CD4-positive, alpha-beta memory T cell (primary cell): ENCODE measurements at places on chromosomes 7 and 10. TPM values are rescaled to one million over a fixed set of nuclear protein-coding genes. Genes with fewer than 3 reads are reported as not detected.

ANKRD7 gene
- total RNA-seq, result not detected

DTX2 gene
- 47.6 TPM for total RNA-seq

MBL2 gene
- not detected for total RNA-seq

ARHGEF5 gene
- total RNA-seq, result 9.0 TPM

PMS2 gene
- total RNA-seq, result 23.2 TPM

DNA sequence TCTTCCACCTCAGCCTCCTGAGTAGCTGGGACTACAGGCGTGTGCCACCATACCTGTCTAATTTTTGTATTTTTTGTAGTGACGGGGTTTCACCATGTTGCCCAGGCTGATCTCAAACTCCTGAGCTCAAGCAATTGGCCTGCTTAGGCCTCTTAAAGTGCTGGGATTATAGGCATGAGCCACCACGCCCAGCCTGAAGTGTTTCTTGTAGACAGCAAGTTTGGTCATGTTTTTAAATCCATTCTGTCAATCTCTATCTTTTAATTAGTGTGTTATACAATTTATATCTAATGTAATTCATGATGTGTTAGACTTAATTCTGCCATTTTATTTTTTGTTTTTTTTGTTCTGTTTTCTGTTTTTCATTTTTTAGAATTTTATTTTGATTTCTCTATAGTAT, 17.2 kb upstream of the MXI1 start:
- H3K4me3 ChIP-seq, result no peak overlapping the region
- H3K4me1 ChIP-seq, result no peaks in the 10 kb centered on the region

- H3K27ac ChIP-seq, result peak overlapping the region; percentile 77
- peaks cover 35% of the 10 kb centered on the region for H3K4me1 ChIP-seq
- peak; percentile 61 for DNase-seq
- peaks cover 2% of the 10 kb centered on the region for H3K27me3 ChIP-seq
- H3K36me3 ChIP-seq, result no peaks in the 10 kb centered on the region
Observed at GRCh38 chr7:1531263-1531978, 919 bp downstream of the MAFK start.

DNA sequence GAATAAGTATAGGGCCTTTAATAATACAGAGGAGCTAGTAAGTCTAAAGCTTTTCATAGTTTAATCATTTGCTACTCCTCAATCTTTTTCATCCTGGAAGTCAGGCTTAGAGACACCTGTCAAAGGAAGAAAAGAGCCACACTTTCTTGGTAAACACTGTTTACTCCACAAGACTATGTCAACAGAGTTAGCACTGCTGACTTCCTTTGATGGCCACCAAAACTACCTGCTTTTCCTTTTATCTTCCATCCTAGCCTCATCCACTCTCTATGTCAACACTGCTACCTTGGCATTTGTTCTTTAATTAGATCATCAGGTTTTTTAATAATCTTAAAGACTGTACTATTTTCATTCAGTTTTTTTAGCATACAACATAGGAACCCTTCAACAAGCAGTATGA, 106.2 kb downstream of the ELAPOR2 start:
- no peak overlapping the region for H3K4me3 ChIP-seq
- H3K36me3 ChIP-seq, result no peaks in the 10 kb centered on the region
- no peak for DNase-seq
- no peak overlapping the region for H3K27ac ChIP-seq
- H3K4me1 ChIP-seq, result no peaks in the 10 kb centered on the region

- H3K27ac ChIP-seq, result no peak overlapping the region
- no peak overlapping the region for H3K4me3 ChIP-seq
- no peak for DNase-seq
- H3K4me1 ChIP-seq, result no peaks in the 10 kb centered on the region
Observed at GRCh38 chr7:116788572-116789197, 73.7 kb upstream of the CAPZA2 start.

- no peaks in the 10 kb centered on the region for H3K4me1 ChIP-seq
- no peak overlapping the region for H3K27ac ChIP-seq
- H3K27me3 ChIP-seq, result no peaks in the 10 kb centered on the region
- no peak for DNase-seq
- no peaks in the 10 kb centered on the region for H3K36me3 ChIP-seq
Observed at GRCh38 chr10:130434446-130435385, 298.5 kb downstream of the GLRX3 start.

- no peaks in the 10 kb centered on the region for H3K36me3 ChIP-seq
- H3K4me3 ChIP-seq, result no peak overlapping the region
- no peaks in the 10 kb centered on the region for H3K27me3 ChIP-seq
Observed at GRCh38 chr7:96236198-96237039, 85.5 kb downstream of the SLC25A13 start.

GRCh38 chr7:126605056-126605455, 647.7 kb downstream of the GRM8 start:
- no peaks in the 10 kb centered on the region for H3K36me3 ChIP-seq
- DNase-seq, result no peak
- H3K4me1 ChIP-seq, result no peaks in the 10 kb centered on the region
- no peak overlapping the region for H3K27ac ChIP-seq
- H3K27me3 ChIP-seq, result no peaks in the 10 kb centered on the region
- H3K4me3 ChIP-seq, result no peak overlapping the region

GRCh38 chr10:132678436-132679216, 107.3 kb downstream of the NKX6-2 start:
- no peak for DNase-seq
- H3K27me3 ChIP-seq, result no peaks in the 10 kb centered on the region
- no peak overlapping the region for H3K27ac ChIP-seq

GRCh38 chr10:77583527-77583926, 54.1 kb downstream of the KCNMA1 start:
- no peaks in the 10 kb centered on the region for H3K27me3 ChIP-seq
- H3K27ac ChIP-seq, result no peak overlapping the region
- no peak for DNase-seq
- no peaks in the 10 kb centered on the region for H3K36me3 ChIP-seq
- no peaks in the 10 kb centered on the region for H3K4me1 ChIP-seq

DNA sequence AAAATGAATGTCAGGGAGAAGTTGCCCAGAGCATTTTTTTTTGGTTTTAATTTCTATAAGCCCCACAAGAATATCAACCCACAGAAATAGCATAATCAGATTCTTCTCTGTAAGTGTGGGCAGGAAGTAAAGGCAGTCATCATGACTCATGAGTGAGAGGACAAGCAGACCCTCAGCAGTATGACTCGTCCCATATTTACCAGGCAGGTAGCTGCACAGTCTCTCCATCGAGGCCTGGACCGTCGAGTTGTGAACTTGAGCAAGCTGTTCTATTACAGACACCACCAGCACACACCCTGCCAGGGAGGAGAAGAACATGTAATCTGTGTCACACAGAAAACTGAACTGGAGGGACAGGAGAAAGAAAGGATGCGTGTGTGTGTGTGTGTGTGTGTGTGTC, 37.8 kb downstream of the AOAH start:
- no peak overlapping the region for H3K4me3 ChIP-seq
- no peaks in the 10 kb centered on the region for H3K27me3 ChIP-seq
- H3K36me3 ChIP-seq, result no peaks in the 10 kb centered on the region

DNA sequence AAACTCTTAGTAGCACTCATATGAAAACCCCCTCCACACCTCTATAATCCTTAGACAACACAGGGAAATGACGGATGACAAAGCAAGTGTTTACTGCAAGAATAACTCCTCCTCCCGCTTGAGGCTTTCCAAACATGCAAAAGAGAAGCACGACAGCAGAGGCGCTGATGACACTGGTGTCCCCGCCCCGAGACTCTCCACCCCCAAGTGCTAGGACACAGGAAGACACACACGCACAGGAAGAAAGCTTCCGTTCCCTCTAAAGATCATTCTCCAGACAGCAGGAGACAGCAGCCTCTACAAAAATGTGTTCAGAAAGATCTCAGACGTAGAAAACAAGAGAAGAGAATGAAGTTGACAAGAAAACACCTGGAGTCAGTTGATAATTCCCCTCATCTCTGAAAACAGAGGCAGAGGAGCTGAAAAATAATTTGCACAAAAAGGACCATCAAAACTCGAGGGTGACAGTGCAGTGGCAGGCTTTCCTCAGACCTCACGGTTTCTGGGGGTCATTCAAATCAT, 90.2 kb downstream of the DLG5 start:
- peaks cover 46% of the 10 kb centered on the region for H3K4me1 ChIP-seq
- peak overlapping the region; percentile 82 for H3K27ac ChIP-seq

DNA sequence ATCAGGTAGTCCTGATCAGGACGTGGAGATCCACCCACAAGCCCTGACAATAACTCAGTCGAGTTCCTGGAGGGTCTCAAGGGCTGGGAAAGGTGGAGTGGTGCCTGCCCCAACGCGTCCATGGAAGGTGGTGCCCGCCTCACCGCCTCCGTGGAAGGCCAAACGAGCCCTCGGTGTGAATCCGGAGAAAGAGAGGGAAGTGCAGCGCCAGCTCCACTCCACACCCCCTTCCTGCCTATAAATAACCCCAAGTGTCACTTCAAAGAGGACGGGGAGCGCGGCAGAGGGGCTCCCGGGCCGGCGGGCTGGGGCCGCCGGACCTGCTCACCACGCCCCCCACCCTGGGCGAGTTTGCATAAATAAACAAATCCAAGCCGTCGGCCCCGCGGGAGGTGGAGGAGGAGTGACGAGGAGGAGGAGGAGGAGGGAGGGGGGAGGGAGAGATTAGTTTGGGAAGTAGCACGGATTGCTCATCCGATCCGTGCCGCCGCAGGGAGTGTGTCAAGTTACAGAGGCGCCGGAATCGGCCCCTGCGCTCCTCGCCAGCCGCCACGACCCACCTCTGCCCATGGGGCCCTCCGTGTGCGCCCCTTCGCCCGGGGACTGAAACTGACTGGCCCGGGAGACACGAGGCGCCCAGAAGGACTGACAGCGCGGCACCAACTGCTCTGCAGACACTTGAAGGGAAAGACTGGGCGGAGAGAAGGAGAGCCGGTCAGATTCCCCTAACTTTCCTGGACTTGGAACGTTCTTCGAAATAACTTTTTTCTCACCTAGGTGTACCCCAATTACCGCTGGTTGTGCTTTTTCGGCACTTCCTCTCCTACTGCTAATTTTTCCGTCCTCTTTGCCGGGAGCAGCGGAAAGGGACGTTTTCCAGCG, at the start of gene COL13A1:
Gene COL13A1, plus strand, starts transcription at position 473 of the 882 bp plus-strand sequence. CDS start 518 bp downstream, outside the sequence.
- no peak within 1 kb of the TSS for H3K4me3 ChIP-seq
- H3K27me3 ChIP-seq, result peaks cover 20% of the 10 kb centered on the region
- no peak within 1 kb of the TSS for H3K27ac ChIP-seq
- no peak for DNase-seq
- peaks cover 10% of the 10 kb centered on the region for H3K4me1 ChIP-seq
- no peaks in the 10 kb centered on the region for H3K36me3 ChIP-seq

DNA sequence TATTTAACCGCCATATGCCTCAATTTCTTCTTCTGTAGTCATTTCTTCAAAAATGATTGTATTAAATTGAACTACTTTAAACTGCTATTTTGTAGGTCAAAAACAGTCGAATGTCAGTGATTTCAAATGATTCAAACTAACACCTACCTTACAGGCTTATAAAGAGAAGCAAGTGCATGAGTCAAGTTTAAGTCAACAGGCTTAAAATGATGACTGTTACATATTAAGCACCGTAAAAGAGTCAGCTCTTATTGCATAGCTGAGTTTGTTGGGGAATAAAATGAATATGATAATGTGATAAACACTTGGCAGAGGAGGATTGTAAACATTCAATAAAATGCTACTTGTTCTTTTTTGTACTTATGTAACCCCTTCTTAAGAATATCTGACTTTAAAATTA, 90.1 kb upstream of the ANKRD1 start:
- no peak for DNase-seq
- H3K4me3 ChIP-seq, result no peak overlapping the region
- no peaks in the 10 kb centered on the region for H3K36me3 ChIP-seq
- peaks cover 18% of the 10 kb centered on the region for H3K4me1 ChIP-seq
- no peak overlapping the region for H3K27ac ChIP-seq

GRCh38 chr10:94183666-94184264, 179.0 kb downstream of the NOC3L start:
- DNase-seq, result no peak
- no peaks in the 10 kb centered on the region for H3K36me3 ChIP-seq
- no peaks in the 10 kb centered on the region for H3K4me1 ChIP-seq
- no peak overlapping the region for H3K4me3 ChIP-seq

DNA sequence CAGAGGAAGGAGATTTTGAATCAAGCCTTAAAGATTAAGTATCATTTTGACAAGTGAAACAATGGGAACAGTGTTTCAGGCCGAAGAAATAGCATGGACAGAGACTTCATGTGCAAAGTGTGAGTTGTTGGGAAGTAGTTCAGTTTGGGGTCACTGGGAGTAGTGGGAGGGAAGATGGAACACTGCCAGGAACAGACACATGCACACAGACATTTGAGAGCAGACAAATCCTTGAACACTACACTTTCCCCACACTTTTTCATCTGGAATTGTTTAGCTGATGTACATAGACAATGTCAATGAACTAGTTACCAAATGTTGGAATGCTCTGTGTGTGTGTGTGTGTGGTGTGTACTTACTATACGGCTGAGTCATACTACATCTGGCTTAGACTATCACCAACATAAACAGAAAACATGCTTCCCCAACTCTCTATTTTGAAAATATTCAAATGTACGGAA, 52.4 kb upstream of the LRRC17 start:
- no peak overlapping the region for H3K4me3 ChIP-seq
- no peak for DNase-seq
- H3K27me3 ChIP-seq, result no peaks in the 10 kb centered on the region
- H3K27ac ChIP-seq, result no peak overlapping the region

GRCh38 chr7:145434811-145435210, 599.0 kb upstream of the TPK1 start:
- no peak for DNase-seq
- H3K27ac ChIP-seq, result no peak overlapping the region
- H3K4me1 ChIP-seq, result no peaks in the 10 kb centered on the region
